ENCODE measurements at places on chromosomes 12 and 14.

DNA sequence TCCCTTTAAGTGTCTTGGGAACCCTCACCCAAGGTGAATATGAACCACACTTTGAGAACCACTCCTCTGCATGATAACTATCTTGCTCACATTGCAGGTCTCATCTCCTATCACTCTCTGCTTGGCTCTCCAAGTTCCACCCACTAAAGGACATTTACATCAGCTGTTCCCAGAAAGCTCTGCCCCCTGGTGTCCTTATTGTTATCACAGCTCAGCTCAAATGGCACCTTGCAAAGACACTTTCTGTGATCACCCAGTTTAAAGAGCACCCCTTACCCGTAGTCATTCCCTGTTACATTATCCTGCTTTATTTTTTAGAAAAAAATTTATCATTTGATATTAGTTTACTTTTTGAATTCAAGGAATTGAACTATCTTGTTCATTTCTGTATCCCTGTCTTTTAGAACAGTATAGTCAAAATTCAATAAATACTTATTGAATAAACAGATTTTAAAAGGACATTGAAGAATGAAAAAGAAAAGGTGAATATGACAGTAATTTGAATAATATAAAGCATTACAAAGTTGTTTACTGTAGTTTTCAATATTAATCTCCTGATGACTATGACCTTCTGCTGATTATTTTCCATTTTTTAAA lies 20.5 kb upstream of the GUCY2C start:
- peak; percentile 13 for DNase-seq

DNA sequence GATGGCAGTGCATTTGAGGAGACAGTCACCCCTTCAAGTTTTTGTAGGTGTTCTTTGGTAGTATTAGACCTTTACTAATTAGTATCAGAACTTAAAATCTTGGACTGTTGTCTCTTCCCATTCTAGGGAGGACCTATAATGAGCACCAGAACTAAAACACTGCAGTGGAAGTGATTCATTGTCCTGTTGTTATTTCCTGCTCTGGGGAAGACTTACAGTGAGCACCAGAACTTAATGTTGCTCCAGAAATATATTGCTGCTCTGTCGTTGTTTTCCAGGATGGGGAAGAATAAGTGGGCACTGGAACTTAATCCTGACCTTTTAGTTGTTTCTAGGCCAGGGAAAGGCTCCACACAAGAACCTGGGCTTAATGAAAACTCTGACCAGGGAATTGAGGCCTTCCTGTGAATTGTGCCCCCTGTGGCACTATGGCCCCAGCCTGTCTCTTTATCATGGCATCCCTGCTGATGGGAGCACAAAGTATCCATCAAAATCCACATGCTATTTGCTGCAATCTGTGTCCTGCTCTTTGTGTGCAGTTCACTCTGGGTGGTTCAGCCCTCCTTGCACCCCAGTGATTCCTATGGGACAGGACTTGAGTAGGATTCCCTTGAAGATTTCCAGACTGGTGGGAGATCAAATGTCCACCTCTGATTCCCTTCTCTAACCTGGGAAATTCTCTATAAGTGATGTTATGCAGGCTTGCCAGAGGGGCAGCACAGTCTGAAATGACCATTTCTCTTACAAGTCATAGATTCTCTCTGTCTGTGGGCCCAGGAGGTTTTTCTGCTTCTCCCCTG lies 175.8 kb downstream of the PAWR start:
- DNase-seq: no peak

- DNase-seq: no peak
Measured at GRCh38 chr12:4005851-4006430, 132.7 kb upstream of the PARP11 start.

GRCh38 chr14:99808154-99808505 lies 14.9 kb downstream of the EML1 start:
- no peak for DNase-seq

- no peak for DNase-seq
Measured at GRCh38 chr14:99945732-99946651, 119.2 kb upstream of the EVL start.

GRCh38 chr12:89750389-89751351 lies 42.0 kb upstream of the ATP2B1 start:
- no peak for DNase-seq

GRCh38 chr12:89215196-89215595 lies 137.1 kb downstream of the DUSP6 start:
- DNase-seq: no peak

All from activated CD8-positive, alpha-beta memory T cell treated with anti-CD3 and anti-CD28 coated beads for 4 hours (primary cell).